ENCODE measurements at places on chromosomes 12 and 14. TPM values are rescaled to one million over a fixed set of nuclear protein-coding genes. Genes with fewer than 3 reads are reported as not detected.

- DNase-seq, result no peak
Measured at GRCh38 chr12:22625762-22626294, 857 bp downstream of the ETNK1 start.

DNA sequence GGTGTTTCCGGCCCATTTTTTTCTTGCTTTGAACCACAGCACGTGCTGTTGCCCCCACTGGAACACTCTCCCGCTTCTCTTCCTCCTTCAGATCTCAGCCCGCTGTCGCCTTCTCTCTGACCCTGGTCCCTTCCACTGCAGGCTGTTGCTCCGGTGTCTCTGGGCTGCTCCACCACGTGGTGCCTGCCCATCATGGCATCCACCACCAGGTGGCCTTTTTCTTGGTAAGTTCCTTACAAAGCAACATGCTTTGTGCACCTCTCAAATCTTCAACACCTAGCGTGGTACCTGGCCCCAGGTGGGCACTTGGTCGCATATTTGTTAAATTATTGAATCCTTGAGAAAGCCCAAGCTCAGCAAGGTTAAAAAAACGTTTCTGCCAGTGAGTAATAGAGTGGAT lies 19.1 kb downstream of the TUNAR start:
- no peak for DNase-seq

GRCh38 chr14:65805113-65805473 lies 392.6 kb downstream of the FUT8 start:
- DNase-seq, result no peak

DNA sequence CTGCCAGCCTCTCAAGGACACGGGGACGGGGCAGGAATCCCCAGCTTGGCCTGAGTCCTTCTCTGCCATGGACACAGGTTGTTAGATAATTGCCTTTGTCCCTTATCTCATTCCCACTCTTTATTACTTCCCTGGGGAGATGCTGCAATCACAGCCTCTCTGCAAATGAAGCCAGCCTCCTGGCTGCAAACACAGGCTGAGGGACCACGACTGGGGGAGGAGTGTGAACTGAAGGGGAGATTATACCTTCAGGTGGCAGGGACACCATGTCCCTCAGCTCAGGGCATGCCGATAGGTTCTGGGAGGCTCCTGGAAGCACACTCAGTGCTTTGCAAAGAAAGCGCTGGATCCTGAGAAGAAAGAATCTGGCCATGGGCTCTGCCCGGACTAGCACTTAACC lies 16.1 kb upstream of the CHGA start:
- no peak for DNase-seq

DNA sequence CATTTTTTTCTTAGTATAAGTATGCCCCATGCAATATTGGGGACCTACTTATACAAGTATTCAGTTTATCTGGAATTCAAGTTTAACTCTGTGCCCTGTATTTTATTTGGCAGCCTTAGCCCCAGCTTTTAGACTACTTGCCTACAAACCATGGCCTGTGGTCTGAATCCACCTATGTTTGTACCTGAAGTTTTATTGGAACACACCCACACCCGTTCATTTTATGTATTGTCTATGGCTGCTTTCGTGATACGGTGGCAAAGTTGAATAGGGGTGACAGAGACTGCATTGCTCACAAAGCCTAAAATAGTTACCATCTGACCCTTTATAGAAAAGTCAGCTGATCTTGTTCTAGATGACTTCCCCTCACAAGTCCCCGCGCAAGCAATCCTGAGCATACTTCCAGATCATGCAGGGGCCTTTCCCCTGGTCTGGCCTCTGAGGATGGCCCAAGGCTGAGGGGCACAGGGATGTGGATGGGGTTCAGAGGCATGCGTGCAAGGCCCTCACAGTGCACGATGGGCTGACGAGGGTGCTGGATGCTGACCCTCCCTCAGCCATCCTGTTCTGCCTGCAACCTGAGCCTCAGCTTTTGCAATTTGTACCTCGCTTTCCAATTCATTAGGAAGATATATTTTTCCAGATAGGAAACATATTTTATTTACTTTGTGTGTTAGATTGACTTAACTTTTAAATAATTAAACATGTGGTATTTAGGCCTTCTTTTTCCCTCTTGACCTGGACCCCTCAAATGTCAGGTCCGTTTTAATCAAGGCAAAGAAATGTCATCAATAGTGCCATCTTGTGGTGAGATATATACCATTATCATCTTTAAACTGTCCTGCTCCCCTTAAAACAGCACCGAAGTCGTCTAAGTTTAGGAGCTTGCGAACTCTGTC lies 527.3 kb upstream of the CCDC196 start:
- no peak for DNase-seq

- DNase-seq, result no peak
Measured at GRCh38 chr14:66758031-66758613, 250.2 kb downstream of the GPHN start.

Gene TMEM117
- total RNA-seq, result 3.8 TPM

Gene GALNT4
- 5.7 TPM for total RNA-seq
